ENCODE measurements at places on chromosomes 3 and 15.
A peak's percentile ranks its signal among the peaks of the same experiment; 100 is the strongest.

DNA sequence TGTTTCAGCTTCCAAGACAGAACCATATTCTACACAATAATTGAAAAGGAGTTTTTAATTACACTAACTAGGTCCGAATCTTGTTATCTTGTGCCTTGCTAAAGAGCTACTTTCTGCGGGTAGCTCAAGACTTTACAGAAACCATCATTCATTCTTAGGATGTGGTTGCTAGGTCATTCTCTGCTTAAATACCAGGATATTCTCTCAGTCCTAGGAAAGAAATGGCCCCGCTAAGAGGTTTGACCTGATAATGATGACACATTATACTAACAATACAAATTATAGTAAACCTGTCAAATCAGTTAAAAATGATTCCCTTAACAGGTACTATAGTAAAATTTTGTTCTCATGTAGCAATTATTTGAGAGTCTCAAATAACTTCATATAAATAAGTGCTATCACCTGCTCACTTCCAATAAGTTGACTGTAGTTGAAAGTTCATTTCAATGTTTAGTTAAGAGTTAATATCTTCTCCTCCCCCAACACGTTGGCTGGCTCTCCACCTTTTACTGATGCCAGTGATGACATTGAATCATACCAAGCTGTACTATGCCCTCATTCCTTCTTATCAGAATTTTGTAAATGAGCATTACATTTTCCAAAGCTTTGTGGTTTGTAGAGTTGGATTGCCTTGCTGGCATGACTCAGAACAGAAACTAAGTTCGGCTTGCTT is 3.6 kb upstream of the C3orf85 start:
- DNase-seq = no peak

DNA sequence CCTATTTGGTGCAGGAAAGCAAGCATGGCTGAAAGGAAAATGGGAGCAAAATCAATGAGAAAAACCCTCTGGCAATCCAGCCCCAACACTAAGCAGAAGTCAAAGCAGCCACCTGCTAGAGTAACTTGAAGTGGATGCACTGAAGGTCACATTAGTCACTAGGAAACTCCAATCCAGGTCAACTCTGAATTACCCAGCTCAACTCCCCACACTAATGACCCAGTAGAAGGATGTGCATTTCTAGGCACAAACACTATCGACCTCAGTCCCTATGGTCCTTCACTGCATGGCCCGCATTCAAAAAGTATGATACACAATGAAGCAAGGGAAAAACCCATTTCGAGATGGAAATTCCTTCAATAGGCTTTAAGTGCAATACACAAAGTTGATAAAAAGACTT is 80.6 kb downstream of the RAD18 start:
- no peak for DNase-seq

DNA sequence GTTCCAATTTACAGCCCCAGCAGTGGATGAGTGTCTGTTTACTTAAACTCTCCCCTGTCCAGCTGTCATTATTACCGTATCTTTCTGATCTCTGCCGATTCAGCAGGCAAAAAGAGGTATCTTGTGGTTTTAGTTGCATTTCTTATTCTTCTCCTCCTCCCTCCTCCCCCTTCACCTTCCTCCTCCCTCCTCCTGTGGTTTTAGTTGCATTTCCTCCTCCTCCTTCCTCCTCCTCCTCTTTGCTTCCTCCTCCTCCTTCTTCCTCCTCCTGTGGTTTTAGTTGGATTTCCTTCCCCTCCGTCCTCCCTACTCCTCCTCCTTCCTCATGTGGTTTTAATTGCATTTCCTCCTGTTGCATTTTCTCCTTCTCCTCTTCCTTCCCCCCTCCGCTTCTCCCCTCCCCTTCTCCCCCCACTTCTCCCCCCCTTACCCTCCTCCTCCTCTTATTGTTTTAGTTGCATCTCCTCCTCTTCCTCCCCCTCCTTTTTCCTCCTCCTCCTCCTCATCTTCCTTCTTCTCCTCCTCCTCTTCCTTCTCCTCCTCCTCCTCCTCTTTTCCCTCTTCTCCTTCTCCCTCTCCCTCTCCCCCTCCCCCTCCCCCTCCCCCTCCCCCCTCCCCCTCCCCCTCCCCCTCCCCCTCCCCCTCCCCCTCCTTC is 25.3 kb upstream of the VPS33B start:
- peak; percentile 60 for DNase-seq

DNA sequence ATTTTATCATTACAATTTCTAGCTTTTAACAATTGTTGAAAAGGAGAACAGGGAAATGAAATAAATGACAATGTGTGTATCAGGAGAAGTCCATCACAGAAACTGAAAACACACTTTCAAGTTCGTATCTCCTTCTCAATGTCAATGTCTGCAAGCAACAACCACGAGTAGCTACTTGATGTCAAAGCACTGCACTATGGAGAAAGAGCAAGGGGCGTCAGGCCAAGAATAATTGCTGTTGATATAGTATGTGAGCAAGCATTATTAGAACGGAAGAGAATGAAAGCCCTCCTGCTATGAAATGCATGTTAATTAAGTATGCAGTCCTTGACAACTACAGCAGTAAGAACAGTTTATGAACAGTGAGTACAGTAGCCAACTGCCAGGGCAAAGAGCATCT is 1250.1 kb downstream of the ZPLD1 start:
- DNase-seq = no peak

DNA sequence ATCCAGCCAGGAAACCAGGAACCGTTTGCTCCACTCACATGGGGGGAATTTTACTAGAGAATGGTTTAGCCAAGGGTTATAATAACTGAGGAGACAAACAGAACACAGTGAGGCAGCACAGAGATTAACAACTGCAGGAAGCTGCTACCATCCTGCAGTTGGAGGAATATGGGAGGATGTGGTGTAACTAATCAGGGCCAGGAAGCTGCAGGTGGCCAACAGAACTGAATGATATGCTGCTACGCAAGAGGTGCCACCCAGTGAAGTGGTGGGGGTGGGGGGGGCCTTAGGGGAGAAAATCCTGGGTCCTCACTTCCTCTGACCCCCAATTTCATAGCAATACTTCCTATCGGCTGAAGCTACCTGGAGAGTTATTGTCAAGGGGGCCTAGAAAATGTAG is 306.4 kb upstream of the STT3B start:
- no peak for DNase-seq

- peak; percentile 5 for DNase-seq
These were observed 442.6 kb upstream of the PDZRN3 start for GRCh38 chr3:74067296-74067695.

- peak; percentile 49 for DNase-seq
These were observed 67.2 kb downstream of the EFHB start for GRCh38 chr3:19866751-19867347.

GRCh38 chr3:47716656-47717055 is 65.0 kb downstream of the SMARCC1 start:
- DNase-seq = no peak

- DNase-seq = no peak
These were observed 104.8 kb downstream of the COL6A6 start for GRCh38 chr3:130621824-130622223.

DNA sequence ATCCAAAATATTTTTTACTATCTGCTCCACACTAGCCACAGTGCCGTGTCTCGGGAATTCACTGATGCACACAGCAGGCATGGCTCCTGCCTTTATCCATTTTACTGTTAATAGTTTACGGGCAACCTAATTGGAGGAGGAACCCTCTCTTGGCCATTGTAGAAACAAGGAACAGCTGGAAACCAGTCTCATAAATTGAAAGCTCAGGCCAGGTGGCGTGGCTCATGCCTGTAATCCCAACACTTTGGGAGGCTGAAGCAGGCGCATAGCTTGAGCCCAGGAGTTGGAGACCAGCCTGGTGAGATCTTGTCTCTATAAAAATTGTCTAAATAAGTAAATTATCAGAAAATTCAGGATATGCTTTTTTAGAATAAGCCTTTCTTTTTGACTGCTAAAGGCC is 39.0 kb downstream of the IL5RA start:
- DNase-seq = no peak

- DNase-seq = peak; percentile 91
These were observed 230.4 kb downstream of the ADAMTS17 start for GRCh38 chr15:100111125-100112060.

DNA sequence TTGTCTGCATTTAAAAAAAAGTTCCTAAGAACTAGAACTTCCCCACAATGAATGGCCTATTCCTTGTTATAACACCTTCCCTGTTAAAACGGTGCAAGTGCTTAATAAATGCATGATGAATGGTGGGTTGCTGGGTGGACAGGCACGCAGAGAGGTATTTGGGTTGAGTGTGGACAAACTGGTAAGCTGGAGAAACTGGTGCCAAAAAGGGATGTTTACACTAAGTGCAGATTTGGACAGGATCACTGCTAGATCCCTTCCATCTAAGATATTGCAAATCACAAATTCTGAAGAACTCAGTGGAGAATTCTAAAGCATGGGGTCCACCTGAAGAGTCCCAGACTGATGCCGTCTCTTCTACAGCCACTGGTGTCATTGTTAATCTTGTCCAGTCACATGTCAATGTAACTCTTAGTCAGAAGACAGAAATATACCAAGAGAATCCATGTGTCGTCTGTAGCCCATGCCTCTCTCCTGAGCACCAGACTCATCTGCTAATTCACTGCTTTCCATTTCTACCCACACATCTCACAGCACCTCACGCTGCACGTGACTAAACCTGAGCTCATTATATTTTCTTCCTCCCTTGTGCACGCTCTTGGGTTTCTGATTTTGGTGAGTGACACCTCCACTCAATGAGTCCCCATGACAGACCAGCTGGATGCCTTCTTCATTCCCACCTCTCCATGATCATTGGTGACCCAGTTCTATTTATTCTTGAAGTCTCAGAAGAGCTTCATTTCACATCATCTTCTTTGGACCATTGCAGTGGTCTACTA is 328.9 kb downstream of the THSD4 start:
- DNase-seq = no peak

DNA sequence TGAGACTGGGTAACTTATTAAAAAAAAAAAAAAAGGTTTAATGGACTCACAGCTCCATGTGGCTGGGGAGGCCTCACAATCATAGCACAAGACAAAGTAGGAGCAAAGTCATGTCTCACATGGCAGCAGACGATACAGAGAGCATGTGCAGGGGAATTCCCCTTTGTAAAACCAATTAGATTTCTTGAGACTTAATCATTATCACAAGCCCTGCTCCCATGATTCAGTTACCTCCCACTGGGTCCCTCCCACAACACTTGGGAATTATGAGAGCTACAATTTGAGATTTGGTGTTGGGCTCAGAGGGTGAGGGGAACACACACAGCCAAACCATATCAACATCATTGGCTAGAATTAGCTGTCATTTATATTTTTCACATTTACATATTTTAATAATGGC is 221.0 kb downstream of the RSRC1 start:
- no peak for DNase-seq

- DNase-seq = no peak
These were observed 869.2 kb downstream of the DIPK2A start for GRCh38 chr3:144840866-144841265.

- no peak for DNase-seq
These were observed 10.8 kb downstream of the TBC1D21 start for GRCh38 chr15:73884159-73884558.

GRCh38 chr15:70151003-70151402 is 53.3 kb upstream of the TLE3 start:
- no peak for DNase-seq

- no peak for DNase-seq
These were observed 115.4 kb downstream of the IGF2BP2 start for GRCh38 chr3:185709251-185709955.

DNA sequence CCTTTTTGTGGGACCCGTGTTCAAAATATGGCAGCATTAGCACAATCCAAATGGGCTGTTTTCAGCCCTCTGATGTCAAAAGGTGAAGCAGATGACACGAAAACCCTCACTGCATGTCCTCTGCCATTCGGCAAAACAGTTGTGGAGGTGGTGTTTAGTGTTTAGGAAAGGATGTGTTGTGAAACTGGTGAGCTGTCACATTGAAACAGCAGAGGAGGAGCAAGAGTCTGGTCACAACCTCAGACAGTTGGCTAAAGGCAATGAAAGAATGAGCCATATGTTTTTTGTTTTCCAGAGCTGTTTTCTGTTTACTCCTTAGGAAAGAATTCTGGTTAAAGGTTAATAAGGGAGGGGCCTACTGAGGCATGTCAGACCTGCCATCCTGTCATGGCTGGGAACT is 140.7 kb downstream of the VPS8 start:
- no peak for DNase-seq

- no peak for DNase-seq
These were observed 3.2 kb downstream of the MAP2K1 start for GRCh38 chr15:66389859-66390381.

DNA sequence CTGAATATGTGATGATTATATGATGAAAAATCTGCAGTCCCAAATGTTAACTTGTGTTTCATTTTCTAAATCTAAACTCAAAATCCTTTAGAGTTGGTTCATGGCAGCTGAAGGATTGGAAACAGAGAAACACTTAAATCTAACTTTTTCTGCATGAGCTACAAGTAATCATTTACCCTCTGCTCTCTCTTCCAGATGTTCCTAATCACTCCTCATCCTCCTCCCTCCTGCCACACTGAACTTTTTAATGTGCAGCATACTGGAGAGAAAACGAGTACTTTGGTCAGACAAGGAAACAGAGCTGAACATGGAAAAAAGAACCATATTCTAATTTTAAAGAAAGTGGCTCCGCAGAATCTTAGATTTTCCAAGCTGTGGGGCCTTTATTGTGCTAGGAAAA is 321.2 kb upstream of the COL8A1 start:
- DNase-seq = no peak

GRCh38 chr3:122576174-122576940 is 1.1 kb upstream of the PARP15 start:
- DNase-seq = no peak

GRCh38 chr15:63212050-63213004 is 22.9 kb downstream of the RAB8B start:
- DNase-seq = no peak

DNA sequence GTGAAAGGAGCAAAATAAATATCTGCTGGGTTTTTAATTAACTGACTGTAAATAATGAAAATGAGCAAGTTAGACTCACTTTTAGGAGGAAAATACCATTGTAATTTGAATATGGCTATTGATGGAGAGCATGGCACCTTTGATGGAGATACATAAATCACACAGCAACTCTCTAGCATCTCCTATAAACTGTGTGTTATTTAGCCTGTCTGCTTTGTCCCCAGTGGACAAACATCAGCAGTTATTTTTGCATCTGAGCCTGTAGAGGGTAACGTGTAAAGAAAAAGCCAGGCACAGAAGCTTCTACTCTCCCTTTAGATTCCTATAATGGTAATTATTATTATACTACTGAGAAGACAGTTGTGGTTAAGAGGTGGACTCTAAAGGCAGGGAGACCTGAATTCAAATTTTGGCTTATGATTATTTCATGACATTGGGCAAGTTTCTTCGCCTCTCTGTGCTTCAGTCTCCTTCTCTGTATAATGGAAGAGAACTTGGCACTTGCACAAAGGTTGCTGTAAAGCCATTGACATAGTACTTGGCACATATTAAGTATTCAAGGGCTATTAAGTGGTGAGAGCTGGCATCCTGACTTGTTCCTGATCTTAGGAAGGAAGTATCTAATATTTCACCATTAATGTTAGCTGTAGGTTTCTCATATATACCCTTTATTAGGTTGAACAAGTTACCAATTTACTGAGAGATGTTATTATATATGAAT is 289.5 kb upstream of the TRIM42 start:
- no peak for DNase-seq

Measured in RPMI8226 (cell line).